ENCODE measurements at places on chromosomes 7 and 10.

DNA sequence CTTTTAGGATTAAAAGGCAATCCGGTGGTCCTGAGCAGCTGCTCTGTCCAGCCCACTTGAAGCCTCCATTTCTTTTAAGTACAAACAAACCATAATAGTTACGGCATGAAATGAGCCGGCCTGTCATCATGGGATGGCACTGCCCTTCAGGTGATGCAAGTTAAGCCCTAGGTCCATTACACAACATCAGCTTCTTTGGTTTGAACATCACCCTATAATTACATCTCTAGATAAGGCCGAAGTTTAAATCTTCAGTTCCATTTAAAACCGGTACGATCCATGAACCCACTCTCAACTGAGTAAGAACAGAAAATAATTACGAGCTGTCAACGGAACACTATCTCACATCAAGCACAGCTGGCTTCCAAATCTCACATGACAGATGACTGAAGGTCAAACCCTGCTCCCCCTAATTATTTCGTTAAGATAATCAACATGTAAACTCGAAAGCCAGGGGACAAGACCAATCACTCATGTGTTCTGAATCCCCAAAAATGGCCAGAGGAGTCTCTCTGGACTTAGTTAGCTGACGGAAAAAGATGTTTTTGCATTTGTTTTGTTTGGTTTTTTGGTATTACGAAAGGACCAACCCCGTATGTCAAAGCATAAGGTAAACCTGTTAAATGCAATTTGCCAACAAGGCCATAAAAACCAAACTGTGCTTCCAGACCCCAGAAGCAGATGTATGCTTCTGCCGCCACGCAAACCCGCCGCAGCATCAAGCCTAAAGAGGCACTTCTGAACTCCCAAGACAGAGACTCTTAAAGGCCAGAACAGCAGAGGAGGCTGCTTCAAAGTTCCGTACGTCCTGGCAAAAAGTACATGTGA lies 10.8 kb downstream of the GNA12 start:
- no peak for DNase-seq

DNA sequence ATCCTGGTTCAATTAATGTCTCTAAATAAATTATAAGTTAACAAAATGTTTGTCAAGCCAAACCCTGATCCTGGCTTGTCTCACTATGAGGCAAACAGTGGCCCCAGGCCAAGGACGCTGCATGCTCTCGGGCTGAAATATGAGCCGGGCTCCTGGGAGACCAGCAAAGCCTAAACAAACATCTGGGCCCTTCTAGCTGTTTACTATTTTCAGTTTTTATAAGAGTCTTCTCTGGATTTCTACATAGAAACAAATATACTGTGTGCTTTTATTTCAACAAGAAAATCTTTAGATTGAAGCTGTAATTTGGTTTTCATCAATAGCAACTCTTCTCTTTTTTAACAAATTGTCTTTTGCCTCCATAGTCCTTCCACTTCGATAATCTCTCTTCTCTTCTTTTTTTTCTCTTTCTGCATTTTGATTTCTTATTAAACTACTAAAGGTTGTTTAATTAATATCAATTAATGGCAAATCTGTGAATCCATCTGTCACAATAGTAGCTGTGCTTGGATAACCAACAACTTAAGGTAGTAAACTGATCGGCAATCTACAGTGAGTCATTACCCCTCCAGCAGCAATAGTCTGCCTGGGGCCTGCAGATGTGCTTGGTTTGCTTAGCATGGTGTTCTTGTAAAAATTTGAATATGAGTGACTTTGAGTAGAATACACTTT lies 83.3 kb upstream of the DNAJC1 start:
- no peak for DNase-seq

- no peak for DNase-seq
Measured at GRCh38 chr7:80359476-80359875, 152.4 kb downstream of the GNAT3 start.

GRCh38 chr10:123795196-123795780 lies 96.3 kb downstream of the CPXM2 start:
- DNase-seq: no peak

DNA sequence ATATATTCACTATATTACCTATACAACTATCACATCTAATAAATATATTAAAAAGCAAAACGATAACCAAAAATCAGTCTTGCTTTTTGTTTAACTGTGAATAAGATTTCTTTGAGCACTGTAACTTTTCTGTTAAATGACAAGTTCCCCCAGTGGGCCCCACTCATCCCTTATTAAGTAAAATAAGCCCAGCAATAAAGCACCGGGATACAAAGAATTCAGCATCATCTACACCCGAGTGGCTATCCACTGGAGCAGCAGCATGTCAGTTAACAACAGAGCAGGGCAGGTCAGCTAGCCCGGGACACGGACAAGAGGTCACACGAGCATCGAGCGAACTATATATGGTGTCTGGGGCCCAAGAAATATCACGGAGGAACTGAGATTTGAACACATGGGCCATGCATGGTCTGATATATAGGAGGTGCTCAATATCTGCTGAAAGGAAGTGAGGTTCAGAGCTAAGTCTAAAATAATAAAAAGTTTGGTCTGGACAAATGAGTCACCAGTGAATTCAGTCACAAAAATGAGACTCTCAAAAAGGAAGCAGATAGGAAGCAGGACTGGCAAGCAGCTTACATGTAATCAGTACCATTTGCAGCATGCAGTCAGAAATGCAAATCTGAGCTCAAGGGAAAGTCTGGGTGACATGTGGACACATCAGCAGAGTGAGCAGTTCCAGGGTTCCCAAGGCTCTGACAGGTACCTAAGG lies 4.1 kb downstream of the ERCC6 start:
- DNase-seq: no peak

DNA sequence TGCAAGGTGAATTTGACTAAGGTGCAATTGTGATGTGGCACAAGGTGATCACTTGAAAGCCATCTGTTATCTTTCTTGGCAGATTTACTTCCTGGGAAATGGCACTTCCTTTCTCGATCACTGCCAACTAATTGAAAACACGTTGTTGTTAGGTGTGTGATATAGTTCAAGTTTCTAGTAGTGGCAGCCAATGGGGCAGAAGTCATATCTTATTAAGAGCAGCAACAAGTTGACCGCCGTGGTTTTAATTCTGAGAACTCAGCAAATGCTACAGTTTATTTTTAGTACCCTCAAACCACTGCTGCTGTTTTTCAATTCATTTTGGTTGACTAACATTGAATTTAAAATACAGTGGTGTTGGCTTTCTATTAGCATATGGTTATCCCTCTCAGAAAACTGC lies 1.6 kb downstream of the CHN2 start:
- no peak for DNase-seq

- DNase-seq: peak; percentile 4
Measured at GRCh38 chr7:69597278-69598076, 798 bp upstream of the AUTS2 start.

DNA sequence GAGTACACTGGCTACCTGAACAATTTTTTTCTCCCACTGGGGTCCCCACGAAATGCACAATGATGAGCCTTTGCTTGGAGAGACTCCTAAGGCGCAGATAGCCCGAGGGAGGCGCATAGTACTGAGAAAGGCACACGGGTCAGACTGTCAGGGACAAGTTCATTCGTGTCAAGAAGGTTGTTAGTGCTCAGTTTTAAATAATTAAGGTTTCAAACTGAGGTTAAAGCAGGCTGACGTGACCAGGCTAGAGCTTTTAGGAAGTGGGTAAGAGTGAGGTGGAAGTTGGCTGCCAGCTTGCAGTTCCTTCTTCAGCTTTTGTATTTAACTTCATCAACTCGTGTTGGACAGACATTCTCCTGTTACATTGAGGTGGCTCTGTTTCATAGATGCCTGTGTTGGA lies 31.6 kb downstream of the RBM33 start:
- DNase-seq: no peak

- DNase-seq: no peak
Measured at GRCh38 chr10:78899996-78900714, 168.6 kb upstream of the ZMIZ1 start.

- DNase-seq: no peak
Measured at GRCh38 chr7:23410446-23411183, 59.7 kb downstream of the IGF2BP3 start.

GRCh38 chr7:50812841-50813475 lies 30.3 kb upstream of the GRB10 start:
- DNase-seq: no peak

DNA sequence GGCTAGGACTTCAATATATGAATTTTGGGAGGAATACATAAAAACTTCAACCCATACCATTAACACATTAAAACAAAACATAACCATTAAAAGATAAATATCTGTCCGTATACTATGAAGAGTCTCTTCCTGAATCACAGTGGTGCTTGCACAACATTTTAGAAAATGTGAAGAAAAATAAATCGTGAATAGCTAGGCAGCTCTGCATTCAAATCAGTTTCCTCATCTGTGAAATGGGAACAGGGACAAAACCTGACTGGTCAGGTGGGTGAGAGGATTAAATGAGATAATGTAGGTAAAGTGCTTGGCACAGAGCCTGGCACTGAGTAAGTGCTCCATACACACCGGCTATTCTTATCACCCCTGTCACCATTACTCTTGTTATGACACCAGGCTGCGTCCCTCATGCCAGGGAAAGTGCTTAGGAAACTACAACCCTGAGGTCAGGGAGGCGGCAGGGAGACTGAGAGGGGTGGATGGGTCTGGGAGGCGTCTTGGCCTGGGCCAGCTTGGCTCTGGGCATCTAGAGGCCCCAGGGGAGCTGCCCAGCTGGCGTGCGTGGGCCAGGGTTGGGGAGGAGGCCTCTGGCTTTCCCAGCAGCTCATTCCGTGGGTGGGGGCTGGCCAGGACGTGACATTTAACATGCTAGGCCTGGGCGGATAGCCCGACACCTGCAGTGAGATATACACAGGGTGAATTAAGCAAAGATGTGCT lies 78.3 kb downstream of the SH3PXD2A start:
- DNase-seq: no peak

DNA sequence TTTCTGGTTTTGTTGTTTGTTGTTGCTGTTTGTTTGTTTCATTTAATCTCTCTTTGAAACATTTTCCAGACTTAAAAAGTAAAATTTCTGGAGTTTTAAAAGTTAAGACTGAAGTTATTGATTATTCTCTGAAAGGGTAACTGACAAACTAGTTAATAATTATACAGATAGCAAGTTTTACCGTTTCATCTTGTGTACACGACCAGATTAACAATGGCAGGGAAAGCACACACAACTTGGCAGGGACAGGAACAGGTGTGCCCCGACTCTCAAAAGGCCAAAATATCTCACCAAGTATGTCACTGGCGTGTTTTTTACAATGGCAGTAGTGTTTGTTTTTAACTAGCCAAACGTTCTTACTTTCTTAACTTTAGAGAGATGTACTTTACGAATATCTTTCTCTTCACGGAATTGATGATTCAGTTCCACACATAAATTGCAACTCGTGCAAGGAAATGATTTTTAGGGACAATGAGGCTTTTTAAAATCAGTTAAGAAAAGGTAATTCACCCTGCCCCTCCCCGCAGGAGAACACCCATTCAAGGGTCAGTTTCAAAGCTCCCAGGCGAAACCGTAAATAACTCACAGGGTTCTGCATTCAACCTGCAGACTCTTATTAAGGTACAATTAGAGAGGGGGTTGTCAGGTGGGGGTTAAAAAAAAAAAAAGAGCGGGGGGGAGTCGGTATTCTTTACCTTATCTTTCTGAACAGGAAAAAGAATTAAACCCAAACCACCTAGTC lies 3.5 kb downstream of the CTBP2 start:
- DNase-seq: no peak

- no peak for DNase-seq
Measured at GRCh38 chr7:15802425-15802824, 115.9 kb upstream of the MEOX2 start.

- no peak for DNase-seq
Measured at GRCh38 chr10:76433161-76434005, 1002.0 kb downstream of the LRMDA start.

- no peak for DNase-seq
Measured at GRCh38 chr10:123622381-123622780, 43.8 kb upstream of the GPR26 start.

- no peak for DNase-seq
Measured at GRCh38 chr10:7027237-7027912, 383.5 kb downstream of the SFMBT2 start.

DNA sequence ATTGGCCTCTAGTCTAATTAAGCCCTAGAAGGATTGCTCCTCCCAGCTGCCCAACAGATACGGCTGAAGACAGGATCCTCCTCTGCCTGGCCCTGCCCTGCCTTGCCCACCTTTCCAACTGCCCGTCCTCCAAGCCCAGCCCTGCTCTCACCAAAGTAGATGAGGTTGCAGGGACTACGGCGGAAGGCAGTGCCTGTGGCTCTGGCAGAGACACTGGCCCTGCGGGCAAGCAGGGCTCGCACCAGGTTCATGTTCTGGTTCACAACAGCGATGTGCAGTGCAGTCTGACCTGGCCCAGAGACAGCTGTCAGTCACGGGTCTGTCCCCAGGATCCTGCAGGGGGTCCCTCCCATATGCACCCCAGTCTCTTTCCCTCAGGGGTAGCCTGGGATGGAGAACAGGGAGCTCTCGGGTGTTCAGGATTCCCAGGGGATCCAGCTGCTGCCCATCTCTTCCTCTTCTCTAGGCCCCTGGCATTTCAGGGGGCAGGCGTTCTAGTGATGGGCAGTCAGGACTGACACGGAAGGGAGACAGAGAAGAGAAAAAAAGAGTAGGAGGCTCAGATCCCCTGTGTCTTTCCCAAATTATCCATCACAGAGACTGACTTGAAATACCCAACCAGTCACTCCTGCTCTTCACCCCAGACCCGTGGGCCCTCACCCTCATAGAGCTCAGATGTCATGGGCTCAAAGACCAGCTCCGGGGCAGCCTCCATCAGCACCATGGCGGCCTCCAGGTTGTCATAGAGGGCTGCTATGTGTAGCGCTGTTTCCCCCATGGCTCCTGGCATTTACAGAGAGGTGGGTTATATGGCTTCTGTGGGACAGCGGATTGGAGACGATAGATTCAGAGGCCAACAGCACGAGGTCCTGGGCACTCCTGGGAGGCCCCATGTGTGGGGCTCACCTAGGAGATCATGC lies 8.3 kb downstream of the TRPV6 start:
- DNase-seq: no peak

DNA sequence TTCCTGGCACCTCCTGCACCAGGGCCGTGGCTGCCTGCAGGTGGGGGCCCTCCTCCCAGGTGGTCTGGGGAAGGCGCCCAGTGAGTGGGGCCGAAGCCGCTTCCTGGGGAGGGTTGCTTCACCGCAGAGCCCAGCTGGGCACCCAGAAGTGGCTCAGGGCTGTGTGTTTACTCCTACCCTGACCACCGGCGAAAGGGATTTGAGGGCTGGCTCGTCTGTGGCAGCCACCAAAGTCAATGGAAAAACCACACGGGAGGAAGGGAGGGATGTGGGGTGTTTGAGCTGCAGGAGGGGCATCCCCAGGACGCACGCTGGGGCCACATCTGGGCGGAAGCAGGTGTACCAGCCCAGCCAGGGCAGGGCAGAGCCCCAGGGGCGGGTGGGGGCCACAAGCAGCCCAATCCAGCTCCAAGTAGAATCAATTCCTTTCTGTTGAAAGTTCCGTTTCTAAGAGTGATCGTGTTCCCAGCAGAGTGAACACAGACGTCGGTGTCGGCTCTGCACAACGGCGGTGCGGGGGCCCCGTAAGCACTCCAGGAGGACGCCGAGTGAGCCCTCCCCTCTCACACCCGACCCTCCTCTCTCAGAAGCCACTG lies 69.9 kb downstream of the FOXL3 start:
- peak; percentile 49 for DNase-seq

- DNase-seq: no peak
Measured at GRCh38 chr7:108059526-108059925, 56.6 kb upstream of the LAMB1 start.
